ENCODE measurements at places on chromosomes 6 and 20.

- no peak for DNase-seq
Observed at GRCh38 chr20:32029561-32029960, 19.3 kb downstream of the CCM2L start.

DNA sequence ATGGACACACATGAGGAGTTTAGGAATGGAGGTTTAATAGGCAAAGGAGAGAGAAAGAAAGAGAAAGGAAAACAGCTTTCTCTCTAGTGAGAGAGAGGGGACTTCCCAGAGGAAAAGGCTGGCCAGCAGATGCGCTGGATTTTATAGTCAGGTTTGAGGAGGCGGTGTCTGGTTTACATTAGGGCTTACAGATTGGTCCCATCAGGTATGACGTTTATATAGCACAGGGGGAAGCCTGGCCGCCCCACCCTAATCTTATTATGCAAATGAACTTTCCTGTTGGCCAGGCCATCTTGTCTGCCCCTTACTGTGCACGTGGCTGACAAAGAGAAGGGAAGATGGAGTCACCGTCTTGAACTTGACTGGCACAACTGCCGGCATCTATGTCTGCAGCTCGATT lies 86.6 kb upstream of the QKI start:
- no peak for DNase-seq

DNA sequence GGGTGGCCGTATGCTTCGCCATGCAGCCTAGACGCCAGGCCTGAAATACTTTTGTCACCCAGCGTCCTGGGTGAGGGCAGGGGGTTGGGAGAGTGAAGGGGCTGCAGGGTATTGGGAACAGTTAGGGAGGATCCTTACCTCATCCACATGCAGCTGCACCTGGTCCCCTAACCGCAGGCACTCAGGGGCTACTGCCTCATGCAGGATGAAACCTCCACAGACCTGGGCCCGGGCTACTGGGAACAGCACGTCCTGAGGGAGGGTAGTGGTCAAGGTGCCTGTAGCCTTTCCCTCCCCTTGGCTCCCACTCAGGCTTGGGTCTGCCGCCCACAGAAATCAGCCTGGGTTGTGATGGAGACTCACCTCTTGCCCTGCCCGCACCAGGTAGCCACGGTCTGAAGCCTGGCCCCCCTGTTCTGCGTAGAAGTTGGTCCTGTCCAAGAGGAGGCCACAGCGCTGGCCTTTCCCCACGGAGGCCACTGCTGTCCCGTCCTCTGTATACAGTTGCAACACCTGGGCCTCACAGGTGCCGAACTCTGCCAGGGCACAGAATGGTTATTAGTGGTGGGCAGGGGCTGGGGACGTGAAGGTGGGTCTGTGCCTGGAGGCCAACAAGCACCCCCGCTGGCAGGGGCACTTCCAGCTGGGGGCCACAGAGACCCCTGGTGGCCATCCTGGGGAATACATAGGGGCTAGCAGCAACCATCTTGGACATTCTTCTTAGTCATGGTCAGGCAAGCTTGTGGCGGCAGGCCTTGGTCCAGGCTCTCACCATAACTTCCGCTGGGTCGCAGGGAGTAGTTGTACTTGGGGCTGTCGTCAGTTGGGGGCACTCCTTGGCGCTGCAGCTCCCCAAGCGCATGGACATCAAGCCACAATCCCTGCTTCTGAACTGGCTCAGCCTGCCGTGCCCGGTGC lies 8.6 kb downstream of the AARS2 start:
- peak; percentile 19 for DNase-seq

DNA sequence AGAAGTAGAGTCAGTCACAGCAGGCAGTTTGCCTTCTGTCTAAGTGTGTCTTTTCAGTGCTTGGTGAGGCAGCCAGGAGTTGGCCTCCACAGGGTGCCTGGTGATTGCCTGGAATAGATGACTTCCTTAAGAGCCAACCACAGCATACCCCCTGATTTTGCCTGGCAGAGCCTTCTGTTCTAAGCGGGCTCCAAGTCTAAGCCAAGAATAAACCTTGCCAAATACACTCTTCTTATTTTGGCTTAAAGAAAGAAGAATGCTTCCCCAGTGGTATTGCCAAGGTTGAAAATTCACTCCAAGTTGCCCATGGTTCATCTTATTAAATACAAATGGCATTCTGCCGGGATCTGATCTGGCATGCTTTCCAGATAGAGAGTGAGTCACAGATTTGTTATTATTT lies 1424.8 kb upstream of the EYS start:
- no peak for DNase-seq

Measured in activated T-cell treated with anti-CD3 and anti-CD28 coated beads for 24 hours (primary cell).